Stimulated activated CD4-positive, alpha-beta T cell treated with anti-CD3 and anti-CD28 coated beads, Interleukin-15, amount 100 ng/mL, for 48 hours (primary cell): ENCODE measurements at places on chromosomes 12 and 14.

DNA sequence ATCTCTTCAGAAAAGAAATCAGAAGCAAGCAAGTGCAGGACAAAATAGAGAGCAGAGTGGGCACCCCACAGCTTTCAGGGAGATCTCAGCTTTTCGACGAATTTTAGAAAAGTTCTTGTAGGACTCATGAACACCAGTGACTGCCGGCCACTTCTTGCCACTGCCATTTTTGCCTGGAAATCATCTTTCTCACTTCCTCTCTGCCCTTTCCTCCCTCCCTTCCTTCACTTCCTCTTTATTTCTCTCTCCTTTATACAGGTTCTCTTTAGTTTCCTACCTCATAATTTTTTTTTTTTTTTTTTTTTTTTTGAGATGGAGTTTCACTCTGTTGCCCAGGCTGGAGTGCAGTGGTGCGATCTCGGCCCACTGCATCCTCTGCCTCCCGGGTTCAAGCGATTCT lies 185.6 kb downstream of the APAF1 start:
- no peak for DNase-seq

DNA sequence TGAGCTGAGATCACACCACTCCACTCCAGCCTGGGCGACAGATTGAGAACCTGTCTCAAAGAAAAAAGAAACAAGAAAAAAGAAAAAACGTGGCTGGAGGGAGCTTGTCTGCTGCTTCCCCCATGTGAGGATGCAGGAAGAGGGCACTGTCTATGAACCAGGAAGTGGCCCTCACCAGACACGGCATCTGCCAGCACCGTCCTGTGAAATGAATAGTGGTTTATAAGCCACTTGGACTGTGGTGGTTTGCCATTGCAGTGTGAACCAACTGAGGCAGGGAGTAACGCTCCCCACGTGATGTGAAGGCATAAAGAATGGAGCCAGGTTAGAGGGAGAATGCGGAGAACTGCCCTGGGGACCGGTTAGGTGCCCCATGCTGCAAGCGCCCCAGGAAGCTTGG lies 4.5 kb upstream of the BRF1 start:
- no peak for DNase-seq

DNA sequence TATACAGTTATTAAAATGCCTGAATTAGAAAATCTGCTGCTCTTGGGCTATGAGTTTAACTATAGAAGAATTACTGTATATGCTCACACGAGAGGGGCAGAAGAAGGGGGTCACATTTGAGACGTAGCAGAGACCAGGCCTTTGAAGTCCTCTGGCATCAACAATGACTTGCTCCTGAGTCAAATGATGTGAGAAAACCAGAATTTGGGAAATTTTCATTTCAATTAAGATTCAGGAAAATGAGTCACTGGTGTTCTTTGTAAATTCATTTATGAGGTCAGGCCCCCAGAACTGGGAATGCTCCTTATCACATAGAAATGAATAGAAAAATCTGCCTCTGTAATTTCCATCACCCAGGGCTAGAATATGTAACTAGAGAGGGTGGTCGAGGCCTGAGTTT lies 92.9 kb downstream of the APAF1 start:
- no peak for DNase-seq

- DNase-seq = no peak
Observed at GRCh38 chr12:13230500-13230899, 34.0 kb downstream of the EMP1 start.

GRCh38 chr14:50936882-50937281 lies 7.4 kb downstream of the PYGL start:
- no peak for DNase-seq

- DNase-seq = no peak
Observed at GRCh38 chr12:43669373-43669772, 89.2 kb downstream of the PUS7L start.

DNA sequence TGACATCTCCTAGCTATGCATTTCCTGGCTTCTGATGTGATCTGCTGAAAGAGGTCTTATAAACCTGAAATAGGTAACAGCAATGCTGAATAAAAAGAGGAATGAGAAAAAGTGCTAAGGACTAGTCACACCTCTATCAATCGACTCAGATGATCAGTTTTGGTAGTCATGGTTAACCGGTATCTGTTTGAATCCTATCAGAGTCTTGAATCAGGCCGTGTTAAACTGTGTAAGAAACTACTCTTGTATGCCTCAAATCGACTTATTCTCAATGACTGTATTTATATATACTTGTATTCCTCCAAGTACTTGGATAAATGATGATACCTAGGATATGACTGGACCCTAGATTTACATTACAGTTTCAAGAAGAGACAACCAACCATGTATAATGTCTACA lies 10.8 kb upstream of the ISM2 start:
- DNase-seq = no peak

GRCh38 chr14:31029016-31029970 lies 3.1 kb upstream of the STRN3 start:
- no peak for DNase-seq

DNA sequence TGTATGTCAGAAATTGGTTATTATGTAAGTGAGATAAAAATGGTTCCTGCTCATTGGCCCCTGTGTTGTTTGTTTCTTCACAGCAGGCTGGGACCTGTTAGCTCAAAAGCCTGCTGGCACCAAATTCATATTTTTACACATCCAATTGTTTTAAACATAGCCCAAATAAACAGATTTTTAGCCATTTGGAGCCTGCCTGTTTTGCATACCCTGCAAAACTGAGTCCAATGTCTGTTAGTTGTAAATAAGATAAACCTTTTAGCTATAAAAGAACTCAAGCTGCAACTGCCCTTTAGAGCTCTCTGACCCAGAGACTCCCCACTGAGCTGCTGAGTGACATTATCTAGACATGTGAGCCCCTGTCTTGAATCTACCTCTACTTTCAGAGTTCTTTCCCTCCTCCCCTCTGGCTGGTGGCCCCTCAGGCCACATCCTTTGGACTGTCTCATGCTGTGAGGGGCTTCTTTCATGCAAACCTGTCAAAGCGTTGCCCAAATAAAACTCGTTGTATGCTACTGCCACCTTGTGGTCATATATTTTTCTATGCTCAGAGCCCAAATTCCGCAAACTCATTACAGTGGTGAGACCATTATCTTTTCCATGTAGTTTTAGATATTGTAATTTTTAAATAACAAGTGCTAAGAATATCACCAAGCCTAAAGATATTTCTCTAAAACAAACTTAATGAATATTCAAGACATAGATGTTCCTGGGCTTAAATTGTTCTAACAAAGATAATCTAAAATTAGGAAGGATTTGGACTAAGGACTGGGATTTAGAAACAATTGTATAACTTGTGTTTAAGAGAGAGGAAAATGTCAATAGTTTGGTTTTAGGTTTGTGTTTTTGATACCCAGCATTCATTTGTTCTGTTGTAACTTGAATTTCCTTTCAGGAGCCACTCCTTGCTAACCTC lies 337.9 kb downstream of the AACS start:
- DNase-seq = no peak
